ENCODE measurements at places on chromosomes 5 and 9.

DNA sequence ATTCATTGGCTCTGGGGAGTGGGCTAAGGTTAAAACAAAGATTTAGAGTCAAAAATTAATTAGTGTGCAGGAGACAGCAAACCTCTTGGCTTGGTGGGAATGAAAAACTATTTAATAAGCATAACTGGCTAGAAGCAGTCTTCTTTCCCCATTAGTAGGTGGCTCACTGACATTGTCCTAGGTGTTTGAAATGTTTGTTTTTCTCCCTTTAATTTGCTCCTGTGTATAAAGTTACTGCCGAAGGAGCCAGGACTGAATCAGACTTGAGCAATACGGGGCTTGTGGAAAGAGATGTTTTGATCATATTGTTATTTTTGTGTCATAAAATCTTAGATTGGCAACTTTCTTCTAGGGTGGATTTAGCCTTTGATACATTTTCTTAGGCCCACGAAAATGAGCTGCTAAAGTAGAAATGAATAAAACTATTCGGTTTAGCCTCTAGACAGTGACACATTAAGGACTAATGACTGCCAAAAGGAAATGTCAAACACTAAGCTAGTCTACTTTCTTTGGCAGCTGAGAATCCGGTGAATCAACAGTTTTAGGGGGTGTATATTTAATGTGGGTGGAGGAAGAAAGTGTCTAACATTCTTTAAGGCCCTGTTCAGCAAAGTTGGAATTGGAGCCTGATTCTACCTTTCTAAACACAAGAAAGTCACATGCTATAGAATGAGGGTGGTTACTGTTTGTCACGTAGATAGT, 30.2 kb downstream of the LRRTM2 start:
- no peak for DNase-seq

GRCh38 chr5:172802112-172802511, 31.1 kb upstream of the DUSP1 start:
- no peak for DNase-seq

- no peak for DNase-seq
Observed at GRCh38 chr9:89608641-89609335, 4.0 kb downstream of the GADD45G start.

GRCh38 chr9:137534256-137535119, 15.7 kb downstream of the PNPLA7 start:
- no peak for DNase-seq

GRCh38 chr5:79695526-79695925, 5.9 kb downstream of the CMYA5 start:
- no peak for DNase-seq

DNA sequence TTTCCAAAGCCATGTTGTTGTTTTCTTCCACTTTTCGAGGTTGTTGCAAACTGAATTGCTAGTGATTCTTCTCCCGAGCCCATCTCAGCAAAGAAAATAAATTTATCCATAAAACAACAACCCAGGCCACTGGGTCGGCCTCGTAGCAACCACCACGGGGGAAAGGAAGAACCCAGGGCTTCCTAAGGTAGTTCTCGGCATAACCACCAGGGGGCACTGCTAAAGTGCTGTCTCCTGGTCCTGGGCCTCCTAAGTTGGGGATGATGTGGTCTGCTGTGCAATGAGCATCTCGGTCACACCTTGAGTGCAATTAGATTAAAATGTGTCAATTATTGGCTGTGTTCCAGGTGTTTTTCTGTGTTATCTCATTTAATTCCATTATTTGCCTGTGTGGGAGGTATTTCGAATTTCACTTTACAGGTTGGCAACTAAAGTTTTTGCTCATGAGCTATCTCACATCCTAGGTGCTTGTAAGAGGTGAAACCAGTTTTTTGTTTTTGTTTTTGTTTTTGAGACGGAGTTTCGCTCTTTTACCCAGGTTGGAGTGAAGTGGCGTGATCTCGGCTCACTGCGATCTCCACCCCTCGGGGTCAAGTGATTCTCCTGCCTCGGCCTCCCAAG, 102.8 kb upstream of the DAP start:
- DNase-seq = peak; percentile 9

DNA sequence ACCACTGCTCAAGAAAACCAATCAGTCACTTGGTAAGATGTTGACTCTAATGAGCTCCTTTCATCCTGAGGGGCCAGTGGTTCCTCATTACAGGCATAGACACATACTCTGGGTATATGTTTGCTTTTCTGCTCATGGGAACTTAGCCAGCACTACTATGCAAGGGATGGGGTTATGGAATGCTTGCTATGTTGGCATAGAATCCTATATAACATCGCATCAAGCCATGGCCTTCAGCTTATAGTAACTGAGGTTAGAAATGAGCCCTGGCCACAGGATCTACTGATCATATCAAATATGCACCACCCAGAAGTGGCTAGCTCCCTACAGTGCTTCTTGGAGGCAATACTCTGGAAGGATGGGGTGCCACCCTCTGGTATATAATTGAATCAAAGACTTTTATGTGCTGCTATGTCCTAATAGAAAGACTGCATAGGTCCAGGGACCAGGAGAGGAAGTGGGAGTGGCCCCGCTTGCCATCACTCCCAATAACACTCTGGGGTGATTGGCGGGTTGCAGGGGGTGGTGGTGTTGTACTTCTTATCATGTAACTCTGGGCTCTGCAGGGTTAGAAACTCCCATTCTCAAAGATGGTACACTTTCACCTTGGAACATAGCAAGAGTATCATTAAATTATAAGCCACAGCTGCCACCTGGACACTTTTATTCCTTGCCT, 70.3 kb downstream of the ZNF366 start:
- DNase-seq = no peak

DNA sequence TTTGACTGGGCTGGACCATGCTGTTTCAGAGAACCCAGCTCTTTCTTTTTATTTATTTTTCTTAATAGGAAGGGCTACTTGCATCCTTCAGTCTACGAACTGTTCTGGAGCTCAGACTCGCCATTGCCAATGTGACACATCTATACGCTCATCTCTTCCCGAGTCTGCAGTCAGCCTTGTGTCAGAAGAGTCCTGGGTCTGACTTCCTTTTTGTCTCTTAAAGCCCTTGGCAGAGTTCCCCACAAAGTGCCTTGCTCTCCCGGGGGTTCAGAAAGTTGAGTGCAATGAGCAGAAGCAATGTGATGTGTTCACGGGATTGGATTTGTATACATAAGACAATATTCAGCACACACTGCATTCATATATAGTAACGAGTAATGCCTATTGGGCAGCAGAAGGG, 140.4 kb downstream of the ATPSCKMT start:
- no peak for DNase-seq

Data from stimulated activated CD8-positive, alpha-beta memory T cell treated with anti-CD3 and anti-CD28 coated beads, Interleukin-4, amount 100 ng/mL, for 1 hour (primary cell).